ENCODE measurements at places on chromosomes 6 and 20. TPM values are rescaled to one million over a fixed set of nuclear protein-coding genes. Genes with fewer than 3 reads are reported as not detected.

GRCh38 chr20:5069141-5069806 is 50.5 kb downstream of the PCNA start:
- H3K36me3 ChIP-seq: no peaks in the 10 kb centered on the region
- H3K4me1 ChIP-seq: peaks cover 22% of the 10 kb centered on the region
- no peak overlapping the region for H3K27ac ChIP-seq
- H3K4me3 ChIP-seq: no peak overlapping the region
- no peaks in the 10 kb centered on the region for H3K27me3 ChIP-seq
- DNase-seq: no peak

- no peak overlapping the region for H3K4me3 ChIP-seq
- H3K27ac ChIP-seq: no peak overlapping the region
- H3K4me1 ChIP-seq: peaks cover 3% of the 10 kb centered on the region
- H3K27me3 ChIP-seq: no peaks in the 10 kb centered on the region
These were observed 4.9 kb downstream of the LAMA4 start for GRCh38 chr6:112249489-112249888.

SUMO4 gene
- total RNA-seq: 1.3 TPM

DNA sequence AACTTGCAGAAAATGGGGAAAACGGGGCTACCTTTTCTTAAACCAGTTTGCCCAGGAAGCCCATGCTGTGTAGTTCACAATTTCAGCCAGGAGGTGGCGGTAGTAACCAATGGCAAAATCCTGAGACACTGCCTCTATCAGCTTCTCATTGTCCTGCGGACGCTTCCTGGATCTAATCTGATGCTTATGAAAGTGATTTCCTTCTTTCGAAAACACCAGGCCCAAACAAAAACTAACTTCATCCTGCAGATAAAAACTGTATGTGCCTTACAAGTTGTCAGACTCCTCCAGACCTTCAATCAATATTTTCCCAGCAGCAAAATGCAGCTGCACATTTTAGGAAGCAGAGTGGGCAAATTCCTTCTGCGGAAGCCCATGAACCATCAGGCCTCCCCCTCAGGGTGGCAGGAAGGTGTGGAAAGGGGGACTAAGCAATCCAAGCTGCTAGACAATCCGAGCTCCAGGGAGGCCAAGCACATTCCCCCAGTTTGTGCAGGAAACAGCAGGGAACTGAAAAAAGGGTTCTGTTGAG is 88.5 kb downstream of the LY86 start:
- H3K36me3 ChIP-seq: no peaks in the 10 kb centered on the region
- peak; percentile 76 for DNase-seq
- no peak overlapping the region for H3K4me3 ChIP-seq
- no peak overlapping the region for H3K27ac ChIP-seq
- peaks cover 32% of the 10 kb centered on the region for H3K4me1 ChIP-seq

GRCh38 chr20:47725248-47725973 is 59.9 kb downstream of the SULF2 start:
- no peaks in the 10 kb centered on the region for H3K27me3 ChIP-seq
- no peaks in the 10 kb centered on the region for H3K36me3 ChIP-seq
- no peaks in the 10 kb centered on the region for H3K4me1 ChIP-seq
- no peak overlapping the region for H3K4me3 ChIP-seq
- no peak overlapping the region for H3K27ac ChIP-seq

- no peaks in the 10 kb centered on the region for H3K36me3 ChIP-seq
- H3K4me1 ChIP-seq: no peaks in the 10 kb centered on the region
- no peaks in the 10 kb centered on the region for H3K27me3 ChIP-seq
- DNase-seq: no peak
- H3K27ac ChIP-seq: no peak overlapping the region
These were observed 9.1 kb downstream of the PRND start for GRCh38 chr20:4730780-4731179.

RRP36 gene
- 28.3 TPM for total RNA-seq

- no peaks in the 10 kb centered on the region for H3K36me3 ChIP-seq
- DNase-seq: no peak
- H3K27me3 ChIP-seq: no peaks in the 10 kb centered on the region
- H3K4me1 ChIP-seq: no peaks in the 10 kb centered on the region
- H3K27ac ChIP-seq: no peak overlapping the region
These were observed 536.3 kb downstream of the TFAP2A start for GRCh38 chr6:9878535-9878934.

RAD21L1 gene
- total RNA-seq: not detected

Measured in body of pancreas (tissue), 4 donors.